NCI-H460 (cell line): ENCODE measurements at places on chromosomes 1 and 21. TPM values are rescaled to one million over a fixed set of nuclear protein-coding genes. Genes with fewer than 3 reads are reported as not detected.

GRCh38 chr21:29649406-29649814 is 290.4 kb downstream of the GRIK1 start:
- DNase-seq = no peak

GRCh38 chr1:32372149-32372756 is 9.9 kb downstream of the TSSK3 start:
- DNase-seq = no peak

DNA sequence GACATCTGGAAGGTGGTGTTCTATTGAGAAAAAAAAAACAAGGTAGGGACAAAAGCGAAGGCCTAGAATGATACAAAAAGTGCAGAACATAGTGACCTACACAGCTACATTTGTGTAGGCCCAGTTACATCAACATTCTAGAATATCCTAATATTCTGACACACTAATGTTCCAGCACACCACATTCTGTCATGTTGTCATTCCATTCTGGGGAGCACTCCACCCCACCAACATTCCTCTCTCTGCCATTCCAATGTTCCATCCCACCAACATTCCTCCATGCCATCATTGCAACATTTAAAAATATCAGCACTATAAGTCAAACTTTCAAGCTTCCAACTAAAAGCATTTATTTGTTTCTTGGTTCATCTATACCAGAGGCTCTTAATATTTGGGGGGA is 28.5 kb downstream of the COA7 start:
- DNase-seq = no peak

- DNase-seq = no peak
These were observed 1.6 kb downstream of the PADI4 start for GRCh38 chr1:17309426-17310067.

DNA sequence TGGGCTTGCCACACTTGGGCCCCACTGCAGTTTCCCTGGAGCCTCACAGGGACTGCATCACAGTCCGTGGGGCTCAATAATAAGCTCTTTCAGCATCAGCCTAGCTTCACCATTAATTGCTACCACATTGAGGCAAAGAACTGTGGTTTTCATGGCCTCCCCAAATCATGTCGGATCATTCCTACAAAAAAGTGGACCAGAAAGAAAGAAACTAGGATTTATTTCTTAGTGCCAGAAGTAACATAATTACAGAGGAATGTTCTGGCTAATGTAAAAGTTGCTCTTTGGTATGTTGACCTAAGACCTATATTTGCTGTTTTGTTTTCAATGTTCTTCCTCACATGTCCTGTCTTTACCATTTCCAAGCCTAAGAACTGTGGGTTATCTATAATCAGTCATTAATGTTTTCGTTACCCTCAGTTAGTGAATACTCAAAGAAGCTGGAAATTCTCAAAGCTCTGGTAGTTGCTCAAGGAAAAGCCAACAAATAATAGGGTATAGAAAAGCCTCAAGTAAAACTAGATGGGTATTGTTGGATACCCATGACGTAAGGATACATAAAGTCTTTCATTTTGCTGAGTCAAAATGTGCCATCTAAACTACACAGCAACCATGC is 173.9 kb downstream of the LTN1 start:
- no peak for DNase-seq

GRCh38 chr1:19888112-19888511 is 5.9 kb downstream of the OTUD3 start:
- no peak for DNase-seq

- DNase-seq = no peak
These were observed 161.7 kb downstream of the PBX1 start for GRCh38 chr1:164720440-164721227.

GRCh38 chr1:97942161-97943123 is 21.6 kb upstream of the DPYD start:
- no peak for DNase-seq

- no peak for DNase-seq
These were observed 8.1 kb upstream of the OR2M5 start for GRCh38 chr1:248136811-248137210.

DNA sequence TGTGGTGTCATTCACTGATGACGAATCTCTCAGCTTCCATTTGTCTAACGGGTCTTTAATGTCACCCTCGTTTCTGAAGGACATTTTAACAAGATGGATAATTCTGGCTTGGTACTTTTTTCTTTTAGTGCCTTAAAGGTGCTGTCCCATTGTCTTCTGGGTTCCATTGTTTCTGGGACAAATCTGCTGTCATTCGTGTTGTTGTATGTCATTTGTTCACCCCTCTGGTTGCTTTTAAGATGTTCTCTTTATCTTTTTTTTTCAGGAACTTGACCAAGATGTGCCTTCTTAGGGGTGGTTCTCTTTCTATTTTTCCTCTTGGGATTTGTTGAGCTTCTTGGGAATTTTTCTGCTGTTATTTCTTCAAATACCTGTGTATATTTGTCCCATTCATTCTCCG is 14.0 kb upstream of the MMEL1 start:
- DNase-seq = no peak

DNA sequence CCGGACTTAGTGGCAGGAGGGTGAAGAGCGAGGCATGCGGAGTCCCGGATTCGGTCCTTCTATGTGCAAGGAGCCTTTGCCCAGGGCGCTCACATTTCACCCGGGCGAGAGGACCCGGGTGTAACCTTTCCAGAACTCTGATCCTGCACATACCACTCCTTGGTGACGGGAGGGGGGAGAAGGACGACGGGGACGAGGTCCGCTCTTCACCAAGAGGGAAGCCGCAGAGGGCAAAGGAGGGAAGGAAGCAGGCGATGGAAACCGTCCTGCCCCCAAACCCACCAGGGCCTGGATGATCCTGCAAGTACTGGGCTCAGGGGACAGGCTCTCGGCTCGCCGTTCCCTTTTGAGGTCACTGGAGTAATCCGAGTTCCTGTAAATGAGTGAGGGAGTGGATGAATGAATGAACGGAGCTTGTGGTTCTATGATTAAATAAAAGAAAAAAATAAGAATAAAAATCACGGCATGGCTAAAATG is 993 bp downstream of the SYPL2 start:
- no peak for DNase-seq

GRCh38 chr1:167132301-167133010 is 38.6 kb downstream of the STYXL2 start:
- no peak for DNase-seq

- no peak for DNase-seq
These were observed 83.9 kb downstream of the DTL start for GRCh38 chr1:212119397-212119837.

DNA sequence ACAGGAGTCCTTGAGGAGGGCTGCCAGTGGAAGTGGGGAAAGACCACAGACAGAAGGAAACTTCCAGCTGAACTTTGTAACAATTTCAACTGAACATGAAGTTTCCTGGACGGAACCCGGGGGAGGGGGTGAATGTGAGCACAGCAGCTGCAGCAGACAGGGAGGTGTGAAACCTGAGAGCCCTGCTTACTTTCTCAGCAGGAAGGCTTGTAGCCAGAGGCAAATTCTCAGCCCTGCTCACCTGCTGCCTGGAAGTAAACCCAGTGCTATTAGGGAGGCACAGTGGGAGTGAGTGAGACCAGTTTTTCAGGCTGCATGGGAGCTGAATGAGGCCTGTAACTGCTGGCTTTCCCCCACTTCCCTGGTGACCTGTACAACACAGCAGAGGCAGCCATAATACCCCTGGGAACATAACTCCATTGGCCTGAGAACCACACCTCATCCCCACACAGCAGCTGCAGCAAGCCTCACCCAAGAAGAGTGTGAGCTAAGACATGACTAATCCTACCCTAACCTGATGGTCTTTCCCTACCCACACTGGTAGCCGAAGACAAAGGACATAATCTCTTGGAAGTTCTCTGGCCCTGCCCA is 9.6 kb upstream of the SPRR2F start:
- no peak for DNase-seq

OR2L5 gene
- total RNA-seq = not detected in 2 replicates

RAB7B gene
- total RNA-seq = not detected in 2 replicates

TNN gene
- total RNA-seq = not detected in 2 replicates

LCE2B gene
- not detected in 2 replicates for total RNA-seq

ZNF593OS gene
- total RNA-seq = not detected in 2 replicates

IVL gene
- not detected in 2 replicates for total RNA-seq

IVNS1ABP gene
- 56.3 and 59.5 TPM in 2 replicates for total RNA-seq

TTC39A gene
- total RNA-seq = 0.46 and 2.3 TPM in 2 replicates

CELA3B gene
- total RNA-seq = not detected in 2 replicates

BSND gene
- total RNA-seq = not detected in 2 replicates

CHIA gene
- total RNA-seq = not detected in 2 replicates

CYP4A22 gene
- not detected in 2 replicates for total RNA-seq

CD84 gene
- not detected in 2 replicates for total RNA-seq
